ENCODE measurements at places on chromosomes 2 and 18.

- DNase-seq: no peak
These were observed 176.9 kb upstream of the MC4R start for GRCh38 chr18:60549338-60549960.

DNA sequence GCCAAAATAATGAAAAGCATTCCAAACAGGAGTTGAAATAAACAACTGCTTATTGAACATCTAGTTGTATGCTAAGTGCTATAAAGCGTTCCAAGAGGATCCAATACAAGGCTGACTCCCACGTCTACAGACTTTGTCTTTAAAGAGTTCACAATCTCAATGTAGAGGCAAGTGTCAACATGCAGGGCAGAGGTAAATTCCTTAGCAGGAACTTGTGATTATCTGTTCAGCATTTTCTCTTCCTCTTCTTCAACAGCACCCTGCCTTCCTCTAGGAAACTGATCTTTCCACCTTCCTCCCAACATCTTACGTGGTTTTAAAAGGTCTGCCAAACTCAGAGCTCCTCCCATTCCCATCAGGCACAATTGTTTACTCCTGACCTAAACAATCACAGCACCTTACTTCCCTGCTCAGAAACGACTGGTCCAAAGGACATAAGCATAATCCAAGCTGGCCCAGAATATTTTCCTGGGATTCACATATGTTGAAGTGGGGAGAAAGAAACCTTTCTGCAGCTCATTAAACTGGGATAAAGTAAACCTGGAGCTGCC is 83.9 kb downstream of the ITSN2 start:
- no peak for DNase-seq

DNA sequence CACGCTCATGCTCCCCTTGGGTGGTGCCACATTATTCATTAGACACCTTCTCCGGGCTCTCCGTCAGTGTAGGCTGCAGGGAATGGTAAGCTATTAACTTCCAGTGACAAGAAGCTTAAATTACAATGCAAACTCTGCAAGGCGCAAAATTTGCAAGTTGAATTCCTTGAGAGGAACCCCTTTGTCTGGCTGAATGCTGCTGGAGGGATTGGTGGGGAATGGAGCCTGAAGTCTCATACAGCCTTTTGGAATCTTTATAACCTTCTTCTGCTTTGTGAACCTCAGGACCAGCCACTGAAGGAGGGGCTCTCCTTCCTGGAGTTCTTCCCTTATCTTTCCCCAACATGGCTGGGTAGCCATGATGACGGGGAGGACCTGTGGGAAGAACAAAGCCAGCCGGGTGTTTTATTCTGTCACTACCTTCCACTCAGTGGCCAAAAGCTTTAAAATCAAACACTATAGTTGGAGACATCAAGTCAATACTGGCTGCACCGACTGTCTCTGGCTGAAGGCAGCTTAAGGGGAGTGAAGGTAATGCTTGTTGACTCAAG is 220.9 kb upstream of the EPHA4 start:
- peak; percentile 58 for DNase-seq

GRCh38 chr2:26765475-26766200 is 1.6 kb downstream of the SLC35F6 start:
- no peak for DNase-seq

DNA sequence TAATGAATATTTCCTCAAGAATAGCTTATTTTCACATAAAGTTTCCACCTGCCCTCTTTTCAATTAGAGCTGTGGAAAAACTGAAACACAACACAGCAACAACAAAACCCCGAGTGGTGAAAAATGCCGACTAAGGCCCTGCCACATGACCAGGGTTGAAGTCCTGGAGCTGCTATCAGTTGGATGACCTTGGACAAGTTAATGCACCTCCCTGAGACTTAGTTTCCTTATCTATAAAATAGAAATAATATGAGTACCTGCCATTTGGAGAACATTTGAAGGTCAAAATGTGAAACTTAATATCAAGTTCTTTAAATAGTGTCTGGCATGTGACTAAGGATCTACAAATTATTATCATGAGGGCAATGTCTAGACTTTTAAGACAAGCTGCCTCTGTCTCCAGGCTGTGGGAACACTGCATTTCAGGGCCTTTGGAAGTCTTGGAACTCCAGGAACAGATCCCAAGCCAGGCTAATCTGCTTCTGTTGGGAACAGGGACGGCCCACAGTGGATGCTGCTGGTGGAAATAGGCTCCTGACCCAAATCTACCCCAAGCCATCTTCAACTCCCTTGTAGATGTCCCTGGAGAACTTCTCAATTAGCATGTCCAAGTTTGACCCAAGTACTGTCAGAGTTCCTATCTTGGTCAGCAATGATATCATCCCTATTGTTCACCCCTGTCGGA is 42.0 kb upstream of the TRIB2 start:
- DNase-seq: no peak

DNA sequence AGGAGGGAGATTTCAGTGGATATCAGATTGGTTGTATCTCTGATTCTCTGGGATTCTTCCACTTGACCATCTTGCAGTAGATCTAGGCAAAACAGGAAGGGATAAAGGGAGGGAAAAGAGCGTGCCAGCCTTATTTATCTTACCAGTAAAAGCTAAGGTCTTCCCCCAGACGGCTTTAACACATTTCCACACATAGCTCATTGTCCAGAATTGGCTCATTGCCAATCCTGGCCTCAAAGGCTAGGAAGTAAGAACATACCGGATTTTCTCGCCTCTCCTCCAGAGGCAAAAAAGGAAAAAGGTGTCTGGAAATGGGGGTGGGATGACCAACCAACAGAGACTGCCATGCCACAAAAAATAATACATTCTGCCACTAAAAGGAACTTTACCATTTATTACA is 411.6 kb upstream of the NRP2 start:
- no peak for DNase-seq

DNA sequence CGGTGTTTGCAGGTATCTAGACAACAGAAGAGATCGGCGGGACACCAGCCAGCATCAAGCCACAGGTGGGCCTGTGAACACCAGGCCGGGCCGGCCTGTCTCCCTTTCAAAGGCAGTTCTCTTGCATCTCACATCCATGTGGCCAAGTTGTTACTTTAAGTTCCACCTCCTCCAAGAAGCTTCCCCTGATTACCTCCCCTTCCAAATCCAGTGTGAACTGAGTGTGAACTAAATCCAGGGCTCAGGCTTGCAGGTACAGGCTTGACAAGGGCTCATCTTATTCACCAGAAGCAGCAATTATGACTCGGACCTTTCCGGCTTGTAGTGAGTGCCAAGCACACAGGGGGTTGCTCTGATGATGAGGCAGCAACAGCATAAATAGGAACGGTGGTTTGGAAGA is 3.9 kb downstream of the CRACDL start:
- DNase-seq: no peak

DNA sequence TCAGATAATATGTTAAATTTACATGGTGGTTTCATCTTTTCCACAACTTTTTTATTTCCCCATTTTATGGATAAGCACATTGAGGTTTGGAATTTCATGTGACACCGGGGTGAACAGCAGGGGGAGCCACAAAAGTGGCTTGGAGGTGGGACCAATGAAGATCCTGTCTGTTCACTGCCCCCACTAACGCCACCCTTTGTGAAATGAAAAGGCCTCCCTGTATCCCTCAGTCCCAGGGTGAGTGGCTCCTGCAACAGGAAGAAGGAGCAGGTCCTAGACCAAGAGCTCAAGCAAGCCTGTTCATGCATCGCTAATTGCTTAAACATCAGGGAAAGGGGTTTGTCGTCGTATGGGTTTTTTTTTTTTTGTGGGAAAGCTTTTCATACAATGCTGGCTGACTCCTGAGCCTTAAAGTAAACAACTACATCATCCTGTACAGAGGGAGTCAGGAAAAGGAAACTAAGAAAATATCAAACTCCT is 267.8 kb upstream of the EPAS1 start:
- DNase-seq: no peak

DNA sequence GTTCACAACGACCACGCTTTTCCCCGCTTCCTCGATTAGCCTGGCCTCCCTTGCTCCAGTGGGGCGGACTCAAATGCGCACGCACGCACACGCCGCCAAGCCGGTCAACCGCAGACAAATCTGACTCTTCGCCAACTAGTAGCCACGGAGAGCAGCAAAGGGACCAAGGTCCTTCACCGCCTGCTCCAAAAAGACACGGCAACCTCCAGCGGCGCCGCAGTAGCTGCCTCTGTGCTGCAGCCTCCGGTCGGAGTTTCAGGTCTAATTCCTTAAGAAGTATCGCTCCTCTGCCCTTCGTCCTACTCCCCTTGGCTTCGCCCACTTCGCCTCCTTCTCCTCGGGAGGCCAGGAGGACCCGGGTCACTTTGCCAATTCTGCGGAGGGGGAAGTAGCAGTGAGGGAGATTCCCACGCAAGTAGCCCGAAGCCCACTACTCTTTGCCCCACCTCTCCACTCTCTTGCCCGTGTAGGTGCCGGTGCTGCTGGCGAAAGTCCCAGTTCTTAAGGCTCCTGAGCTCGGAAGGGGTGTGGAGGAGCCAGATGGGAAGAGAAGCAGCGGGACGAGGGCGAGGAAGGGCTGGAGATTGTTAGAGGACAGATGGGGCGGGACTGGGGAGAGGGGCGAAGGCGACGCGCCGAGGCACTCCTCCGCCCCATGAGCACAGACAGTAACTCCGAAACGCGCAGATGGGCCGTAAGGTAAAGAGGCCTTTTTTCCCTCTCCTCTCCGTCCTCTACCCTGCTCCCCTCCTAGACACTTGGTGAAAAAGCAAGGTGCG is 615 bp downstream of the AKAIN1 start:
- DNase-seq: peak; percentile 54

DNA sequence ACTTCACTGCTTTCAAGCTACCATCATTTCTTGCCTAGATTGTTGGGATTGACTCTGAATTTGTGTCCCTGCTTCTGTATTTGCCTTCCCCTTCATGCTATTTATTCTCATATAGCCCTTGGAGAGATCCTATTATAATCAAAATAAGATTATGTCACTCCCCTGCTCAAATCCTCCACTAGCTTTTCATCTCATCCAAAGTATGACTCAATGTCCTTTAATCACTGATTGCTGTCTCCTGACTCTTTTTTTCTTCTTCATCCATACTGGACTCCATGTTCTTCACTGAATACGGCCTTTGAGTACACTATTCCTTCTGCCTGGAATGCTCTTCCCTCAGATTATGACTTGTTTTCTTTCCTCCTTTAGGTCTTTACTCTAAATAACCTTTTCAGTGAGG is 5.0 kb downstream of the RBKS start:
- no peak for DNase-seq

DNA sequence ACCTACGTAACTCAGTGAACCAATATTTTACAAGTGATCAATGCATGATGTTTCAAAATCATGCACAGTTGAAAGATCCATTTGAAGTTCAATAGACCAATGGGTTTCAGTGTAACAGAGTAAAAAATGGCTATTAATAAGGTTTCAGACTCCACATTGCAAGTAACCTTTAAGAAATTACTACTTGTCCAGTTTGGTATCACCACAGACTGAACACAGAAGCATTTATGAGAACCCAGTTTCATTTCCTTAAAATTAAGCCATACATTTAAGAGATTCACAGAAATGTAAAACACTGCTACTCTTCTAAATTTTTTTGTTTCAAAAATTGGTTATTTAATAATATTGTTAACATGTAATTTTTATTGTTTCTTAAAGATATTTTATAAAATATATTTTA is 98.9 kb upstream of the CHRNA1 start:
- DNase-seq: no peak

GRCh38 chr2:95017836-95018235 is 7.7 kb upstream of the MAL start:
- DNase-seq: no peak

DNA sequence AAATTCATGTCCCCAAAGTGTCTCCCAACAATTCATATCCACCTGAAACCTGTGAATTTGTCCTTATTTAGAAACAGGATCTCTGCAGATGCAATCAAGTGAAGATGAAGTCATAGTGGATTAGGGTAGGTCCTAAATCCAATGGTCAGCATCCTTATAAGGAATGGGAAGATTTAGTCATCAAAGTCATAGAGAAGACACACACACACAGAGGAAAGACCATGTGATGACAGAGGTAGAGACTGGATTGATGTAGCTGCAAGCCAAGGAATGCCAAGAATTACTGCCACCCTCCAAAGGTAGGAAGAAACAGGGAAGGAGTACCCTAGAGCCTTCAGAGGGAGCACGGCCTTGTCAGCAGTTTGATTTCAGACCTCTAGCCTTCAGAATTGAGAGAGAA is 17.7 kb downstream of the ADD2 start:
- no peak for DNase-seq

DNA sequence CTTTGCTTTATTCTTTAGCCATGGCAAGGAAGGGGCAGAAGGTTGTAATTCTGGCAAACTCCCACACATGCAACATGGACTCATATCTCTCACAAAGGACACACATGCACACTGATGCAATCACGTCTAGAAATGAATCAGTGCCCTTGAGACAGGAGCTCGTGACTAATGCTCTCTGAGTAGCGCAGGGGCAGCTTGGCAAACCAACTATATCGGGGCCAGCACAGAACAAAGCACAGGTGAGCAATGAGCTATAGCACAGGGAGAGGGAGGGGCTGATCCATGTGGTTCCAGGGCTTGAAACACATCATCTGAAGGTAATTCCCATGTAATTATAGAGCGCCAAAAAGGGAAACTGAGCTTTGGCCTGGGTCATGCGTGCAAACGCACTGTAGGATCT is 165.2 kb upstream of the KLF7 start:
- DNase-seq: no peak

DNA sequence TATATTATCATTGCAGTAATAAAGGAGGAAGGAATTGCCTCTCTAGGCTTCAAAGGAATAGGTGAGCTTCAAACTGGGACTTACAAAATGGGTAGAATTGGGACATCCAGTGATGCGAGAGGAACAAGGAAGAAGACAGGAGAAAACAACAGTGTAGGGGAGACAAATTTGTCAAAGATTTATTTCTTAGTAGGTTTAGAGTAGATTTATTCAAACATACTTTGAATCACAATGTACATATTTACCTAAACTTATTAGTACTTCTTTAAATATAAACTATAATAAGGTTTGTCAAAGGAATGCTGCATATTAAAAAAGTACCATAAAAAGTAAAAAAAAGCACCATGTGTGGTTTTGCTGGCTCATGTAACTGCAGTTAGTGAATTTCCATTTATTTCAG is 161.4 kb upstream of the CDH2 start:
- DNase-seq: no peak

DNA sequence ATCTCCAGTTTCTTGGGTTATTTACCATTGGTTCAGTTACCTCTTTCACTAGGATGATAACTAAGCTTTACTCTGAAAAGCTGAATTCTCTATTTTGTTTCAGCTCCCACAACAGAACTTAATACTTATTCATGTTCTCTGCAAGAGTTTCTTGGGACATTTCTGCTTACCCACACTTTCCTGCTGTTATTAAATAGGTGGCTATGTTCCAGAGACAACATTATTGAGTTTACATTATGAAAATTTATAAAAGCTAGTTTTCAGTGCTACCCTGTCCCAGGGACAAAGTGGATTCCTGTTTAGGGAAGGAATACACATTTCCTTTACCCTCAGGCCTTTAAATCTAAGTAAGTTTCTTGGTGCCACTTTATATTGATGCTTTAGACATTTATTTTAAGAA is 7.0 kb upstream of the GPD2 start:
- DNase-seq: no peak

GRCh38 chr2:101832114-101832513 is 134.6 kb downstream of the MAP4K4 start:
- DNase-seq: no peak

Data from ecto neural progenitor cell (in vitro differentiated cells).